ENCODE measurements at places on chromosomes 11 and 22. TPM values are rescaled to one million over a fixed set of nuclear protein-coding genes. Genes with fewer than 3 reads are reported as not detected.

OR2AG1 gene
- total RNA-seq, result not detected

OR52E8 gene
- total RNA-seq, result not detected

DNA sequence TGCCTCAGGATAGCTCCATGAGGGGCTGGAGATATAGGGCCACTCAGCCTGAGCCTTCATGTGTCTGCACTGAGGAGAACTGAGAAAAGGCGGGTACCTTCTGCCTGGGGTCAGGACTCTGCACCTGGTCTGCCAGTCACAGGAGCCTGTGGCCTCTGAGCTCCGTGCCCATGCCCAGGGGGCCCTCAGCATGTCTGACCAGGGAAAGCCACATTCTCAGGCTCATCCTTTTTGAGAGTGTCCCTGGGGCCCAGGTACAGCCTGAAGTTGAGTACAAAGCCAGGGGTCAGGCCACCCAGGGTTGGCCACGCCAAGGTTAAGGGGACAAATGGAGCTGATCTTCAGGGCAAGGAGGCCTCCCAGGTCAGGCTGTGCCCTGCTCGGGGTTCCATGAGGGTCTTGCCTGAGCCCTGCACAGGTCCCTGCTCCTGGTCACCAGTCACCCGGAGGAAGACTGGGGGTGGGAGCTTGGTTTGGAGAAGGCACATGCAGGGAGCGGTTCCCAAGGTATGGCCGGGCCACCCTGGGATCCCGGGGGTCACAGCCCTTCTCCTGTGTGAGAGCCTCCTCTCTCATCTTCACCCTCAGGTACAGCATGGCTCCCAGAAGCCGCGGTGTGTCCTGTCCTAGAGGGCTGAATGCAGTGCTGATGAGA lies 6.0 kb downstream of the DENND6B start:
- no peak for DNase-seq

DERL3 gene
- total RNA-seq, result 3.7 TPM

Data from Calu3 (cell line).